H9 (cell line): ENCODE measurements at places on chromosomes 2 and 18. TPM values are rescaled to one million over a fixed set of nuclear protein-coding genes. Genes with fewer than 3 reads are reported as not detected.

The AP1S3 gene
- 8.7 and 11.0 TPM in 2 replicates for total RNA-seq

The AGXT gene
- total RNA-seq, result not detected in 2 replicates

The ABHD1 gene
- 0.31 and 0.61 TPM in 2 replicates for total RNA-seq

The TMEM17 gene
- total RNA-seq, result 1.3 and 1.5 TPM in 2 replicates

The AQP12A gene
- not detected in 2 replicates for total RNA-seq

DNA sequence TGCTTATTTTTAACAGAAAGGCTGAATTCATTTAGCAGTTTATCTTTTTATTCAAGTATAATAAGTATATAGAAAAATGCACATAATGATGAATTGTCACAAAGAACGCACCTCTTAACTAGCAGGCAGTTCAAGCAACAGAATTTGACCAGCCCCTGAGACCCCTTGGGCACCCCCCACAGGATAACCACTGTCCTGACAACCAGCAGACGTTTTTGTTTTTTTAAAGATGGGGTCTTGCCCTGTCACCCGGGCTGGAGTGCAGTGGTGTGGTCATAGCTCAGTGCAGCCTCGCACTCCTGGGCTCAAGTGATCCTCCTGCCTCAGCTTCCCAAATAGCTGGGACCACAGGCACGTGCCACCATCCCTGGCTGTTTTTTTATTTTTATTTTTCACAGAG is 14.0 kb downstream of the PRELID3A start:
- no peaks in the 10 kb centered on the region for H3K4me1 ChIP-seq
- no peak for DNase-seq
- H3K27me3 ChIP-seq, result no peaks in the 10 kb centered on the region
- no peak overlapping the region for H3K4me3 ChIP-seq
- peaks cover 4% of the 10 kb centered on the region; the same call in 1 of the 2 replicates for H3K36me3 ChIP-seq
- no peak overlapping the region for H3K27ac ChIP-seq

GRCh38 chr2:144548532-144549191 is 28.7 kb upstream of the ZEB2 start:
- H3K27ac ChIP-seq, result no peak overlapping the region
- no peaks in the 10 kb centered on the region for H3K36me3 ChIP-seq
- no peak for DNase-seq
- no peak overlapping the region for H3K4me3 ChIP-seq
- no peaks in the 10 kb centered on the region for H3K27me3 ChIP-seq
- H3K4me1 ChIP-seq, result no peaks in the 10 kb centered on the region; the same call in 1 of the 2 replicates

DNA sequence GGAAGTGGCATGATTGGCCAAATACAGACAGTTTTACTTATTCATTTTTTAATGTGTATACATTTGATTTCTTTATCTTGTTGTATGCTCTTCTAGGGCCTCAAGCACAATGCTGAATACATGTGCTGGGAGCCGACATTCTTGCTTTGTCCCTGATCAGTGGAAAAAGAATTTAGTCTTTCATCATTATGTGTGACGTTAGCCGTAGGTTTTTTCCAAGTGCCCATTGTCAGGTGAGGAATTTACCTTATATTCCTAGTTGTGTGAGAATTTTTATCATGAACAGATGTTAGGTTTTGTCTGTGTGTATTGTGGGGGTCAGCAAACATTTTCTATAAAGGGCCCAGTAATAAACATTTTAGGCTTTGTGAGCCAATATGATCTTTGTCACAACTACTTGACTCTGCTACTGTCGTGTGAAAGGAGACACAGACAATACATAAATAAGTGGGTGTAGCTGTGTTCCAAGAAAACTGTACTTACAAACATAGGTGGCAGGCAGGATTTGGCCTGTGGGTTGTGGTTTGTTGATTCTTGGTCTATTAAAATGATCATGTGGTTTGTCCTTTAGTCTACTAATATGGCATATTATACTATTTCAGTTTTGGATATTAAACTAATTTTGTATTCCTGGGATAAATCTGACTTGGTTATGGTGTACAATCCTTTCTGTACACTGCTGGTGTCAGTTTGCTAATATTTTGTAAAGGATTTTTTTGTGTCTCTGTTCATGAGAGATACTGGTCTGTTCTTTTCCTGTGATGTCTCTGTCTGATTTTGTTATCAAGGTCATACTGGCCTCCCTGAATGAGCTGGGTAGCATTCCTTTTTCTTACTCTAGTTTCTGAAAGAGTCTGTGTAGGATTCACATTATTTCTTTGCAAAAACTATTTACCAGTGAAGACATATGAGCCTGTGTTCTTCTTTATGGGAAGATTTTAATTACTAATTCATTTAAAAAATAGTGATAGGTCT is 132.2 kb upstream of the SMAD7 start:
- H3K4me1 ChIP-seq, result no peaks in the 10 kb centered on the region
- DNase-seq, result no peak
- H3K27me3 ChIP-seq, result no peaks in the 10 kb centered on the region
- no peak overlapping the region for H3K27ac ChIP-seq
- H3K36me3 ChIP-seq, result peaks cover 17% of the 10 kb centered on the region

DNA sequence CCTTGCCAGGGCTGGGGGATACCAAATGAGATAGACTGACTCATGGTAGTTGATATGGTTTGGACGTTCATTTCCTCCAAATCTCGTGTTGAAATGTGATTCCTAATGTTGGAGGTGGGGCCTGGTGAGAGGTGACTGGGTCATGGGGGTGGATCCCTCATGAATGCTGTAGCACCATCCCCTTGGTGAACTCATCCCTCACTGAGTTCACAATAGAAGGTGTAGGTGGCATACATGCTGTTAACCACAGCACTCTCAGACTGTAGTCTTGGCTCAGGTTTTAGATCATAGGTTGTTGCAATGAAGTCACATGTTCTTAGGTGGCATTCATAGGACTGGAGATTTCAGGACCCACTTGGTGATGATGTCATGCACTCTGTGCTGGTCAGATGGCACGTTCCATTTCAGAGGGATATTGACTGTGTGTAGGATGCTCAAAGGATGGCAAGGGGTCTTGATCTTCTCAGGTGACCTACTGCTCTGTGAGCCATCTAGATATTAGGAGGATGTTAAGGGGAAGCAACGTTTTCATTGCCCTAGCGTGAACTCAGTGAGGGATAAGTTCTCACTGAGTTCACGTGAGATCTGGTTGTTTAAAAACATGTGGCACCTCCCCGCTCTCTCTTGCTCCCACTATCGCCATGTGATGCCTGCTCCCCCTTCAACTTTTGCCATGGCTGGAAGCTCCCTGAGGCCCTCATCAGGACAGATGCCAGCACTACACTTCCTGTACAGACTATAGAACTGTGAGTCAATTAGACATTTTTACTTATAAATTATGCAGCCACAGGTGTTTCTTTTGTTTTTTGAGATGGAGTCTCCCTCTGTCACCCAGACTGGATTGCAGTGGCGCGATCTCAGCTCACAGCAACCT is 73.8 kb upstream of the ACAA2 start:
- no peaks in the 10 kb centered on the region for H3K36me3 ChIP-seq
- H3K4me1 ChIP-seq, result no peaks in the 10 kb centered on the region
- H3K27ac ChIP-seq, result no peak overlapping the region
- DNase-seq, result peak; percentile 44

DNA sequence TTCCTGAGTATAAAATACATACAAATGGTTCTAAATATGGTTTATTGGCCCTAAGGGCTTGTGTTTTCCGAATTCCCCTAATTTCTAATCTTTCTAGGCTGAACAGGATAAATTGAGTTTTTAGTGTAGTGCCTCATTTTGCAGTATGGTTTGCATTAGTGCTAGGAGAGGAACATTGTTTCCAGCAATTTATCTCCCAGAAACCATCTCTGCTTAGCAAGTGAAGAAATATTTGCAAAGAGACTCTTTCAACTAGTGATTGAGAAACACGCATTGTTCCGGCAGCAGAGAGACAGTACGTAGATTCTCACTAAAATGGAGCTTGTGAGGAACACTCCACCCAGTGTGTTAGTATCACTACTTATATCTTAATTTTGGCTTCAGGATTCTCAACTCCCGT is 177.8 kb upstream of the EPAS1 start:
- 0 out of 2 replicates have a peak, but pooled peaks cover 1% of the 10 kb centered on the region for H3K27me3 ChIP-seq
- H3K36me3 ChIP-seq, result no peaks in the 10 kb centered on the region
- H3K27ac ChIP-seq, result no peak overlapping the region
- no peaks in the 10 kb centered on the region for H3K4me1 ChIP-seq
- no peak overlapping the region for H3K4me3 ChIP-seq

GRCh38 chr2:4914036-4914435 is 778.1 kb upstream of the SOX11 start:
- no peak for DNase-seq
- no peaks in the 10 kb centered on the region for H3K4me1 ChIP-seq
- no peak overlapping the region for H3K4me3 ChIP-seq
- no peak overlapping the region for H3K27ac ChIP-seq
- no peaks in the 10 kb centered on the region for H3K27me3 ChIP-seq

GRCh38 chr18:8623549-8624106 is 14.4 kb downstream of the RAB12 start:
- peaks cover 26% of the 10 kb centered on the region for H3K36me3 ChIP-seq
- H3K4me1 ChIP-seq, result peaks cover 19% of the 10 kb centered on the region
- no peaks in the 10 kb centered on the region for H3K27me3 ChIP-seq
- H3K4me3 ChIP-seq, result peak overlapping the region; percentile 47; the same call in 2 of the 3 replicates
- DNase-seq, result no peak
- H3K27ac ChIP-seq, result peak overlapping the region; percentile 46

- DNase-seq, result no peak
- no peak overlapping the region for H3K27ac ChIP-seq
- H3K4me1 ChIP-seq, result 0 out of 2 replicates have a peak, but pooled peaks cover 3% of the 10 kb centered on the region
Measured at GRCh38 chr2:224561234-224562005, 23.7 kb downstream of the CUL3 start.

DNA sequence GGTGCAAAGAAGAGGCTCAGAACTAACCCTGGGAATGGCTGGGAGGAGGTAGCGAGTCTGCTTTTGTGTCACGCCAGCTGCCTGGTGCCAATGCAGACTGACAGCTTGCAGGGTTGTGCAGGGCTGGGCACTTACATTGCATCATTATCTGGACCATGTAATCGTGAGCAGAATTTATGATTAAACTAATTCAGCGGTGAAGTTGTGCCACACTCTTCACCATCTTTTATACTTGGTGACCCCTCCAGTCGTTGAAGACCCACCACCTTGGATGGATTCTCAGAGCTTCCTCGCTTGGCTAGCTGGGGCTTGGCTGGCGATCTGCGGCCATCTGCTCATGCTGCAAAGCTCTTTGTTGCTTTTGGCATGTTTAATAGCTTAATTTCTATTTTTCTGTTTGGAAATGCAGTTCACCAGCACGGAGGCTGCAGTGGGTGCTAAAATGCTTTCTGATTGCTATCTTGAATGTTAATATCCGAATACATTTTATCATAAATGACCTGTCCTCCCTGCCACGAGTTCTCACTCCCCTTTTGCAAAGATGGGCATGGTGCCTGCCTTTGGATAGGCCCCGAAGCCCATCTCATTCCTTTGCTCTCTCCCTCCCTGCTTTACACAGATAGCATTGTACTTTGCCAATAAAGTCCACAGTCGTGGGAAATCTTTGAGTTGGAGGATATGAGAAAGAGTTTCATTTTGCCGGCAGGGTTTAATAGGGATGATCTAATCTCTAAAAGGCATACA is 188.2 kb downstream of the PRKCE start:
- H3K4me3 ChIP-seq, result no peak overlapping the region
- no peaks in the 10 kb centered on the region for H3K27me3 ChIP-seq
- no peak for DNase-seq
- H3K27ac ChIP-seq, result no peak overlapping the region
- H3K4me1 ChIP-seq, result no peaks in the 10 kb centered on the region

DNA sequence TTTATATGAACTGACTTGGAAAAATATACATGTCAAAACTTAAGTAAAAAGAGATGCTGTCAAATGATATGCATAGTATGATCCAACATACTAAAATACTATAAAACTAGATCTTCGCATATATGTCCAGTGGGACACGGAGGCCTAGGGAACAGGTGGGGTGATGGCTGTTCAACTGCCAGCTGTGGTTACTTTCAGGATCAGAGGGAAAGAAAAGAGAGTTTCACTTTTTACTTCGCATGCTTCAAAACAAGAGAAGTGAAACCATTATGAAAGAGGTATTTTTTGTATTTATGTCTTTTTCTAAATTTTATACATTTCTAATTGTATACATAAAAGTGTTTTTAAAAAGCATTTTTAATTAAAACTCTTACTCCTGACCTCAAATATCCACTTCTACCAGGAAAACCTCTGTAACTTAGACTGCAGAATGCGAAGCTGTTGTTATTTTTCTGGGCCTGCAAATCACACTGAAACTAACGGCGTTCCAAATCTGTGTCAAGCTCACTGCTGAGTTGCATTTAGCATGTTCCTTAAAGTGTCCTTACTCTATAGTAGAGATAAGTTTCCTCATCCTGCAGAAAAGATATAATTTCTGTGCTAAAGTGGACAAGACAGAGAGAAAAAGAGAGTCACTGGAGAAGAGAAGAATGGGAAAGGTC is 97.8 kb upstream of the SLC35G4 start:
- H3K4me1 ChIP-seq, result no peaks in the 10 kb centered on the region
- H3K27me3 ChIP-seq, result no peaks in the 10 kb centered on the region
- H3K4me3 ChIP-seq, result no peak overlapping the region
- no peak for DNase-seq

- H3K4me3 ChIP-seq, result peak overlapping the region; percentile 91
- H3K27me3 ChIP-seq, result no peaks in the 10 kb centered on the region
- peaks cover 6% of the 10 kb centered on the region for H3K36me3 ChIP-seq
Measured at GRCh38 chr2:48315896-48316194, 214.1 kb upstream of the STON1 start.

GRCh38 chr2:101114815-101115214 is 36.4 kb downstream of the TBC1D8 start:
- no peaks in the 10 kb centered on the region for H3K36me3 ChIP-seq
- H3K4me3 ChIP-seq, result peak overlapping the region; percentile 35; the same call in 2 of the 3 replicates
- no peaks in the 10 kb centered on the region for H3K27me3 ChIP-seq
- no peak for DNase-seq

- H3K27ac ChIP-seq, result no peak overlapping the region
- DNase-seq, result no peak
- peaks cover 3% of the 10 kb centered on the region; the same call in 1 of the 2 replicates for H3K4me1 ChIP-seq
- no peaks in the 10 kb centered on the region for H3K27me3 ChIP-seq
- 0 out of 3 replicates have a peak, but pooled peaks cover 2% of the 10 kb centered on the region for H3K36me3 ChIP-seq
- no peak overlapping the region for H3K4me3 ChIP-seq
Measured at GRCh38 chr2:1340141-1340512, 73.1 kb upstream of the TPO start.

GRCh38 chr2:13413989-13414388 is 697.3 kb downstream of the TRIB2 start:
- H3K4me3 ChIP-seq, result no peak overlapping the region
- DNase-seq, result no peak
- H3K4me1 ChIP-seq, result no peaks in the 10 kb centered on the region
- H3K27me3 ChIP-seq, result no peaks in the 10 kb centered on the region

- no peaks in the 10 kb centered on the region for H3K27me3 ChIP-seq
- peaks cover 3% of the 10 kb centered on the region; the same call in 2 of the 3 replicates for H3K36me3 ChIP-seq
- DNase-seq, result no peak
- H3K27ac ChIP-seq, result no peak overlapping the region
- H3K4me1 ChIP-seq, result no peaks in the 10 kb centered on the region
Measured at GRCh38 chr2:9336241-9336575, 87.1 kb downstream of the ITGB1BP1 start.
